Suppressor macrophage (primary cell): ENCODE measurements at places on chromosomes 1 and 21.

DNA sequence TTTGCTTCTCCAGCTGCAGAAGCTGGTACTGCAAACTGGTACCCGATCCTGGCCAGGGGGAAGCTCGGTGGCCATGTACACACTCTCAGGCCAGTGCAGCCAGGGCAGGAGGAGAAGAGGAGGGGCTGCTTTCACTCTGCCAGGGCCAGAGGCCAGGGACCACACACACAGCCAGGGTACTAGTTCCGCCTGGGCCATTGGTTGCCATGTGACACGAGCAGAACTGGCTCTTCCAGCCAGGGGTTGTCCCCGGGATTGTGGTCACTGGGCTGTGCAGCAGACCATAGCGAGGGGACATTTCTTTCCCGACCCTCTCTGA, 3.7 kb upstream of the SHISAL2A start:
- DNase-seq = no peak

- DNase-seq = no peak
Measured at GRCh38 chr1:21741206-21741605, 41.7 kb downstream of the USP48 start.

GRCh38 chr1:44808938-44809917, 905 bp downstream of the BTBD19 start:
- DNase-seq = peak; percentile 92

DNA sequence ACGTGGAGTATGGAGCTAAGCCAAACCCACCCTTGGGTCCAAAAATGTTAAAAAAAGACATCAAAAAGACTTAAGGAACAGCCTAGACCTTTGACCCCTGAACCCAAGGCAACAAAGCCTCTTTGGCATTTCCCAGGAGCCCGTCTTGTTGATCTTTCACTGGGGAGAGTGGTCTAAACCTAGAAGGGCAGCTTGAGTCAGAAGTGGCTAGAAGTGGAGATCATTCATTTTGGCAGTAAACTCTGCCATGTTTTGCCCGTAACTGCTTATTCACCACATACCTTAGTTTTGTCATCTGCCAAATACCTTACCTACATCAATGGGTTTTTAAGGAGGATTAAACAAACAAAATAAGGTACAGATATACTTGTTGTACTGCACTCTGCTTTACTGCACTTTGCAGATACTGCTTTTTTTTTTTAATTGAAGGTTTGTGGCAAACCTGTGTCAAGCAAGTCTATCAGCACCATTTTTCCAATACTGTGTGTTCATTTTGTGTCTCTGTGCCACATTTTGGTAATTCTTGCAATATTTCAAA, 1.7 kb upstream of the CTSE start:
- no peak for DNase-seq

DNA sequence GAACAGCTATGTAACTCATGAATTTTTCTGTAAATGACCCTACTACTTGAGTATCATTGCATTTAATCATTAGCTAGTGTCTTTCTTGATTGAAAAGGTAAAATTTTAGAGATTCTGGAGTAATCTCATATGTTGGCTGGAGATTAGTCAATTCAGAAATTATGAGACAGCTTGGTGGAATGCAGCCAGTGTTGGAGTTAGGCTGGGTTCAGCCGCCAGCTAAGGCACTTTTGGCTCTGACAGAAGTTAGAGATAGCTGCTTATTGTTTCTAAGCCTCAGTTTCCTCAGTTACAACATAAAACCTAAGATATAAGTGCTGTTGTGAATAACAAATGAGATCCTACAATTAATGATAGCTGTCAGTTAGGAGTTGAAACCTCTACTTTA, 49.4 kb downstream of the TBCE start:
- DNase-seq = no peak

DNA sequence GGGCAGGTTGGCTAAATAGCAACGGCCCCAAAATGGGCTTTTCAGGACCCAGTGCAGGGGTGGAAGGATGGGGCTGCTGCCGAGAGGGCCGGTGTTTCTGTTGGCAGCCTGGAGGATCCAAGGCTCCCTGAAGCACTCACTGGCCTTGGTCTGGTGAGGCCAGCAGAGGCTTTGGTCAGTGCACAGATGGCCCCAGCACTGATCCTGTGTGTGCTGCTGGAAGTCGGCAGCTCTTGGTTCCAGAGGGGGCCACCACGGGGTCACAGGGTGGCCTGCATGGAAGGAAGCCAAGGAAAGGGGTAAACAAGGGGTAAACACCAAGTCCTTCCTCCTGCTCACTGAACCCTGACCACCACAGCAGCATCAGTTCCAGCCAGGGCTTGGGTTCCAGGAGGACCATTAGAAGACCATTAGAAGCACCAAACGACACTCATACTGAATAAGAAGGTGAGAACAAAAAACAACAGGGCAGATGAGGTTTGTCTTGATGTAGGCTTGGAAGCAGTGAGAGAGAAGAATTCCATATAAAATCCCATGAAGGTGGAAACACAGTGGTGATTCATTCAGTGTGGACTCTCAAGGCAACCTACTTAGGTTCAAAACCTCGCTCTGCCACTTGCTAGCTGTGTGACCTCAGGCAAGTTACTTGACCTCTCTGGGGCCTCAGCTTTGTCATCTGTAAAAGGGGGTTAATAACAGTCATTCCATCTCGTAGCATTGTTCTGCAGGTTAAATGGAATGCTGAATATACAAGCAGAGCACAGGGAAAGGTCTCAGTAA, 184.5 kb downstream of the RUNX1 start:
- DNase-seq = no peak
